ENCODE measurements at places on chromosomes 12 and 14.

DNA sequence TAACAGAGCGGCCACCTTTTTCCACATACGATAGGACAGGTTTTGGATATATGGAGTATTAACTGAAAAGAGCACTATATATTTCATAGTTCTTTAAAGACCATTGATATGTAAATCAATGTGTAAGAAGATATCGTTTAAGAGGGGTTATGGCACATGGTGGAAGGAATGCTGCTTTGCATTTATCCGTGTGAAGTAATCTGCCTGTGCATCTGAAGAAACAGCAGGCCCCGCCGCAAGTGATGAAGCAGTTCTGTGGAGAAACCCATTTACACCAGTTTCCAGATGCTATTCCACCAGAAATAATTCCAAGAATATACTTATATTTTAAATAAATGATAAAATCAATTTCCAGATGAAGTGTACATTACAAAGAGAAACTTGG, 72.4 kb downstream of the BICD1 start:
- no peak for DNase-seq

- no peak for DNase-seq
Measured at GRCh38 chr12:22916241-22916640, 291.3 kb downstream of the ETNK1 start.

GRCh38 chr12:2198005-2198501, 145.3 kb downstream of the CACNA1C start:
- DNase-seq = no peak

- DNase-seq = no peak
Measured at GRCh38 chr12:116441292-116441691, 117.9 kb upstream of the MAP1LC3B2 start.

- DNase-seq = no peak
Measured at GRCh38 chr12:83114966-83115365, 428.3 kb downstream of the TMTC2 start.

Measured in epithelial cell of prostate (primary cell).